Stimulated activated CD4-positive, alpha-beta T cell treated with anti-CD3 and anti-CD28 coated beads, Interleukin-2, amount 100 ng/mL, for 24 hours (primary cell): ENCODE measurements at places on chromosomes 3 and 15.

DNA sequence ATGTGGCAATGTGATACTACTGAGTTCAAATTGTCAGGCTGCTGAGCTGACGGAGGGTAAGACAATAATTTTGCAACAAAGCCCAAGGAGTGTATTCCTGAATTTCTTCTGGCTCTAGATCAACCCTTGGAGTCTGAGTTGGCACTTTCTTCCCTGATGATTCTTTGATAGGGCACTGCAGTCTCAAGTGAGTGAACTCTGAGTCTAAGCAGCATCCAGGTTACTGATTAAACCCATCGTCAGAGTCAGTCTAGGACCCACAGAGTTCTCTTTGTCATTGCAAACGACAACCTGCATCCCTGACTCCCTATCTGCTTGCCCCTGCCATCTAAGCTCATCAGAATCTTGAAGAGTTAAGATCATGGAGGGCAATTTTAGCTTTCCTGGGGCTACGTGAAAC lies 58.6 kb downstream of the MME start:
- DNase-seq = no peak

- DNase-seq = peak; percentile 30
Measured at GRCh38 chr3:59450946-59451763, 401.3 kb upstream of the CFAP20DC start.

- no peak for DNase-seq
Measured at GRCh38 chr15:65042776-65043327, 2.3 kb upstream of the SLC51B start.

DNA sequence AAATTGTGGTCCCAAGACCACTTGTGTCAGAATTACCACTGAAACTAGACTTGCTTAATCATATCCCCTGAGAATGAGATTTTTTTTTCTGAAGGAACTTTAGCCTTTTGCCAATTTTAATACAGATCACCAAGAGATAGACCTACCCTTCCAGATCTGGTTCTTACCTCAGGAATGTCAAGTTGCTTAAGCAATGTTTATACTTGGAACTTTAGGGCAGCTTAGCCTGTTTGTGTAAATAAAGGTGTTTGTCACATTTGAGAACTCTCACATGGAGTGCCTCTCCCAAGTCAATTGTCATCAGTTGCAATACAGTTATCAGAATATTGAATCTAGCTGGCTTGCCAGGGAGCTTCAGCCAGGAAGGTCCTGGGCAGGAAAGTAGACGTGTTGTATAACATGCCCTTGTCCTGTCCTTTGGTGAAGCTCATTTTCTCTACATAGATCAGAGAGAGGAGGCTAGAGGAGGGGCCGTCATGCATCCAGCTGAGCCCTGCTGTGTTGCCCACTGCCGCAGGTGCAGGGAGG lies 3.9 kb downstream of the GPD1L start:
- no peak for DNase-seq

DNA sequence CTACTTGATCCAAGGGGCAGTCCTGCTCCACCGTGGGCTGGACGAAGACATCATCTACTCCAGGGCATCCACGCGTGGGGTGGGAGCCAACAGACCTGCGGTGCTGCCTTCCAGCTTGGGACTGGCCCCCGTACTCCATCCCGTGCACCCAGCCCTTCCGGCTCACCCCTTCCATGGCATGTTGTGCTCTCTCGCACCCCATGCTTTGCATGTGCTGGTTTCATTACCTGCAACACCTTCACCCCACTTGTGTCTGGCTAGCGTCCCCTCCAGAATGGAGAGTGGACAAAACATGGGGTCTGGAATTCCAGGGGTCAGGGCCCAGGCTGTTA lies 30.2 kb downstream of the SEMA7A start:
- DNase-seq = no peak

DNA sequence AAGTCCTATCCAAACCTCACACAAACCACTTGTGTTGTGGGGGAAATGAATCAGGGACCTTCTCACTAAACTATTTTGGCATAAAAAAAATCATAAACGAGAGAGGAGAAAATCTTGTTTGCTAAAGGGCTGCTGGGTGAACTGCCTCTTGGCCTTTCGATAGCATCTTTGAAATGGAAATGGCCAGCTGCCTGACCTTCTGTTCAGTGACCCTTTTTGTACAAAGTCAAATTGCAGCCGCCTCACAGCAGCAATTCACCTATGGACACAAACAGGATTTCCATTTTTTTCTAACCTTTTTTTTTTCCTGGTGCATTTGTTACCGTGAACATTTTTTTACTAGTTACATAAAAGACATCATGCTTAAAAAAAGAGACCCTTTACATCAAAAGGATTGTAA lies 89.0 kb upstream of the ONECUT1 start:
- no peak for DNase-seq

GRCh38 chr3:38723569-38724391 lies 74.3 kb upstream of the SCN5A start:
- no peak for DNase-seq

- DNase-seq = no peak
Measured at GRCh38 chr3:134970895-134971294, 175.8 kb downstream of the EPHB1 start.

- no peak for DNase-seq
Measured at GRCh38 chr3:16864610-16865313, 20.0 kb upstream of the PLCL2 start.

GRCh38 chr15:45254405-45254804 lies 2.4 kb downstream of the SLC28A2 start:
- DNase-seq = no peak

GRCh38 chr3:156299569-156299968 lies 179.2 kb downstream of the KCNAB1 start:
- DNase-seq = no peak

DNA sequence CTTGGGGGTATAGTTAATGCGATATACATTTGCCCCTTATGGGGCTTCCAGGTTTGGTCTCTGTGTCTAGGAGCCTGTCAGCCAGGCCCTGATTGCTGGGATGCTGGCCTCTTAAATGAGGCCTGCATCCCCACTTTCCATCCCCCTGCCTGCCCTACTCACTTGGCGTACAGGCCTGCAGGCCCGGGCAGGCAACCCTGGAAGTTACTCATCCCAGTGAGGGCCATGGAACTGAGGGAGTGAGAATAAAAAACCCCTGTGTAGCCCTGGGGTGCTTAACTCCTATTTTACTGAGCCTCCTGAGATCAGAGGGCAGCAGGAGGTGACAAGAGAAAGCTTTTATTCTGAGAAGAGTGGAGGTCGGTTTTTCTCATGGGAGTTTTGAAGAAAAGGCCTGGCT lies 2.0 kb downstream of the DISP2 start:
- DNase-seq = no peak

GRCh38 chr3:14537590-14538450 lies 2.3 kb downstream of the GRIP2 start:
- peak; percentile 12 for DNase-seq

DNA sequence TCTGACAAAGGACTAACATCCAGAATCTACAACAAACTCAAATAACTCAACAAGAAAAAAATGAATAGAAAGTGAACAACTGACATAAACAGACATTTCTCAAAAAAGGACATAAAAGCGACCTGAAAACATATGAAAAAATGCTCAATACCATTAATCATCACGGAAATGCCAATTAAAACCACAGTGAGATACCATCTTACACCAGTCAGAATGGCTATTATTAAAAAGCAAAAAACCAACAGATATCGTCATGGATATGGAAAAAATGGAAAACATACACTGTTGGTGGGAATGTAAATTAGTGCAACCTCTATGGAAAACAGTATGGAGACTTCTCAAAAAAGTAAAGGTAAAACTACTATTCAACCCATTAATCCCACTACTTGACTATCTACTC lies 53.3 kb downstream of the ZNF385D start:
- DNase-seq = no peak

DNA sequence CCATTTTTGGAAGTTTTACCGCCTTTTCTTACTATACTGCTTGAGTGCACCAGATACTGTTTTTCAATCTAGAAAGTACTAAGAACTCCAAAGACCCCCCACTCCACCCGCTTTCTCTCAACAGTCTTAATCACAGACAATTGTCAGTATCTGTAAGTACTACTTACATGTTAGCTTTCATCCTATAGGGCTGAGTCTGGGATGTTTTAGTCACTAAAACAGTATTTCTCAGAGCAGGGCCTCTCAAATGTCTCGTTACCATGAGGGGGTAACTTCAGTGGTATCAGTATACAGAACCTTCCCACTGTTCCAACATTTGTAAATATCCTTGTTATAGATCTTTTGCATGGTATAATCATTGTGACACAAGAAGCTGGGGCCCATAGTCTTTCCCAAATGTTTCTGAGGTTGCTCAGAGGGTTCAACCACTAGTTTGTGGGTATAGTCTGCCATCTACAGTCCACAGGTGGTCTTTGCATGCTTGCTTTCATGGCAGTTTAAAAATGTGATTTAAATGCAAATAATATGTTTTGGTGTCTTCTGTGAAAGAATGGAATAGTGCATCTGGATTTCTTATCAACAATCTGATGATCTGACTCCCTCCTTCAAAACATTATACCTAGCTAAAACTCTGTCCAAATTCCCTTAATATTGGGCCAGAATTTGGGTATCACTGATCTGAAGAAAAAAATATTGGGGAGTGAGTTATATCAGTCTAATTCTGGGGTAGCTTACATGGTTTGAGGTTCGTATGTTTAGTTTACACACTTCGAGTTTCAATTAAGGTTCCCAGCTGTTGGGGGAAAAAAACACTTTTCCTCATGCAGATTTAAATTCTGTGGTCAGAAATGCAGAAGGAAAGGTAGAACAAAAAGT lies 18.0 kb upstream of the DNAJC13 start:
- DNase-seq = peak; percentile 11

DNA sequence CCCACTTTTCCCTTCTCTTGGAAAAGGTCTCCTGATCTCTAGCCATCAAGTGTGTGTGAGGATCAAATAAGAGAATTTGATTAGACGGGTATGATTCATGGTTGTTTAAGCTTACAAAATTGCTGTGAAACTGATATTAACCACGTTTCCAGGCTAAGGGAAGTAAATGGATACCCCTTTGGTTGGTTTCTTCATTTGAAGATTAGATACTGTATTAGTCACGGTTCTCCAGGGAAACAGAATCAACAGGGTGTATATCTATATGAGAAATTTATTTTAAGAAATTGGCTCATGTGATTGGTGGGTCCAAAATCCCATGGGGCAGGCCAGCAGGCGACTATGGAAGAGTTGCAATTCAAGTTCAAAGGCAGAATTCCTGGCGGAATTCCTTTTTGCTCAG lies 112.7 kb upstream of the SELENOK start:
- no peak for DNase-seq

DNA sequence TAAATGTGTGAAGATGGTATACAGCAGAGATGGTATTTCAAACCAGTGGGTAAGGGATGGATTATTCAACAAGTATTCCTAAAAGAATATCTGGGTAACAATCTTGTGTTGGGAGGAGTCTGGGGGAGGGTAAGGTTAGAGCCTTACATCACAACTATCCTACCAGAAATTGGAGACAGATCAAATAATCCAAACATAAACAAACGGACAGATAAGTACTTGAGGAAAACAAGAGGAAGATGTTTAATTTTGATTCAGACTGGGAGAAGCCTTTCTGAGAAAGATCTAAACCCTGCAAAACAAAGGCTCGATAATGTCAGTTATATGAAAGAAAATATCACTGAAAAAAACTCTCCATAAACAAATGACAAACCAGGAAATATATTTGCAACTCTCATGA lies 77.9 kb downstream of the SLC9A9 start:
- no peak for DNase-seq

GRCh38 chr15:85704720-85705429 lies 89.8 kb downstream of the KLHL25 start:
- DNase-seq = no peak

DNA sequence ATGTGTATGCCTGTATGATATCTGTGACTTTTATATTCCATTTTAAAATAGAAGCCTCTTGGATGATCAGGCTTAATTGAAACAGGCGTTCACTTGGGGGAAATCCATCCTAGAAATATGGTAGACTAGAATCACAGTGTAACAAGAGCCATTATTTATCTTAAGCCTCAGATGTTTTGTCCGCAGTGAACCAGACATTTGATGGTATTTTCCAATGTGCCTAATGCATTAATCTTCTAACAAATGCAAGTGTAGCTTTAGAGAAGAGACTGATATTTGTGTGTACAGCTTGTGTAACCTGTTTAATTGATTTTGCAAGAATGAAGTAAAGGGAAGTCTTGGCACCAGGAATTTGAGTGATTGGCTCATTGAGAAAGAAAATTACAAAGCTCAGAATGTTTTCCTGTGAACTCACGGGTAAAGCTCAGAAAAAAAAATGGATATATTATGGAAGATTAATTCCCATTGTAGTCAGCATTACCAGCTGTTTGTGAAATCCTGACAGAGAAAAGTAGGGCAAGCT lies 155.7 kb downstream of the SV2B start:
- no peak for DNase-seq

GRCh38 chr3:143586576-143586975 lies 261.7 kb downstream of the SLC9A9 start:
- DNase-seq = no peak

- DNase-seq = no peak
Measured at GRCh38 chr3:119596398-119596797, 1.3 kb upstream of the PLA1A start.

- DNase-seq = no peak
Measured at GRCh38 chr3:71854096-71854495, 69.1 kb upstream of the PROK2 start.

DNA sequence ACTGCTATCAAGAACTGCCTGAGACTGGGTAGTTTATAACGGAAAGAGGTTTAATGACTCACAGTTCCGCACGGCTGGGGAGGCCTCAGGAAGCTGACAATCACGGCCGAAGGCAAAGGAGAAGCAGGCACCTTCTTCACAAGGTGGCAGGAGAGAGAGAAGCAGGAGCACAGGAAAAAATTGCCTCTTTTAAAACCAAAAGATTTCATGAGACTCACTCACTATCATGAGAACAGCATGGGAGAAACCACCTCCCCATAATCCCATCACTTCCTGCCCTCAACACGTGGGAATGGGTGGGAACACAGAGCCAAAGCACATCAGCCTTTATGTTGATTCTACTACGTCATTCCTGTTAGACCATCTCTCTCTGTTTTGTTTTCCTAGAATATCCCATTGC lies 650.9 kb upstream of the SEMA6D start:
- DNase-seq = no peak

GRCh38 chr3:65706301-65706700 lies 332.4 kb downstream of the MAGI1 start:
- DNase-seq = no peak

- DNase-seq = no peak
Measured at GRCh38 chr3:128984596-128984995, 9.3 kb downstream of the CFAP92 start.

GRCh38 chr15:67873777-67874176 lies 33.9 kb upstream of the RNU6-1 start:
- DNase-seq = no peak

DNA sequence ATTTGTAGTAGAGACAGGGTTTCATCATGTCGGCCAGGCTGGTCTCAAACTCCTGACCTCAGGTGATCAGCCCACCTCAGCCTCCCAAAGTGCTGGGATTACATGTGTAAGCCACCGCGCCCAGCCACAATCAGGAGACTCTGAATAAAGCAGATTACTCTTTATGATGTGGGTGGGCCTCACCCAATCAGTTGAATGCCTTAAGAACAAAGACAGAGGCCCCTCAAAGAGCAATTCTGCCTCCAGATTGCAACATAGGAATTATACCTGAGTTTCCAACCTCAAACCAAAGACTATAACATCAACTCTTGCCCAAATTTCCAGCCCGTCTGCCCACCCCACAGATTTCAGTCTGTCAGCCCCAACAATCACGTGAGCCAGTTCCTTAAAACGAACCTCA lies 18.8 kb upstream of the FAM174B start:
- no peak for DNase-seq
